Coronary artery (tissue), 2 donors: ENCODE measurements at places on chromosomes 5 and 9.

DNA sequence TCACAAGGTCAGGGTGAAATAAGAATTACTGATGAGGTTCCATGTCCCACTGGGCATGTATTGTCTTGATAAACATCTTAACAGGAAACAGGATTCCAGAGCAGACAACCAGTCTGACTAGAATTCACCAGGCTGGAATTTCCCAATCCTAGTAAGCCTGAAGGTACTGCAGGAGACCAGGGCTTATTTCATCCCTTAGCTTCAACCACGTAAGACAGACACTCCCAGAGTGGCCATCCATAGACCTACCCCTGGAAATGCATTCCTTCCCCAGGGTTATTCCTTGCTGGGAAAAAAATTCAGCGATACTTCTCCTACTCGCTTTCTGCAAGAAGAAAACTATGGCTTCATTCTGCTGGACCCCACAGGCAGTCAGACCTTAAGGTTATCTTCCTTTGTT is 785.4 kb downstream of the NR2F1-AS1 start:
- no peak for DNase-seq

GRCh38 chr5:40401284-40402006 is 278.3 kb upstream of the PTGER4 start:
- no peak for DNase-seq

GRCh38 chr5:138460032-138460693 is 5.1 kb upstream of the EGR1 start:
- DNase-seq = no peak

DNA sequence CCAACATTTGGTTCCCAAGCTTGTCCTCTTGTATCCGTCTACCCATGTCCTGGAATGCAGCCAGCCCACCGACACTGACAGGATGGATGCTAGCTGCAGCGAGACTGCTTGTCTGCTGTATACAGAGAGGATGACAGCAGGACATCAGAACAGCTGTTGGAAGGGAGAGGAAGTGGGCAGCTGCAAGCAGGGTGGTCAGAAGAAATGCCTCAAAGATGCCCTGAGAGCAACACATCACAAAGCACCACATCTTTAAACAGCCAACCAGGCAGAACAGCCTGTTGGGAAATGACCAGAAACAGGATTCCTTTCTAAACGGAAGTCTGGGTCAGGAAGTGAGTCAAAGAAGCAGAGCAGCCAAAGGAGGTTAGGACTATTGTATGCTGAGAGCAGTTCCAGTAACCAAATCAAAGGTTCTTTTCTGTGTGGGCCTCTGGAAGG is 219.1 kb downstream of the NDUFS4 start:
- DNase-seq = no peak

GRCh38 chr9:34349324-34349723 is 20.0 kb downstream of the NUDT2 start:
- no peak for DNase-seq

DNA sequence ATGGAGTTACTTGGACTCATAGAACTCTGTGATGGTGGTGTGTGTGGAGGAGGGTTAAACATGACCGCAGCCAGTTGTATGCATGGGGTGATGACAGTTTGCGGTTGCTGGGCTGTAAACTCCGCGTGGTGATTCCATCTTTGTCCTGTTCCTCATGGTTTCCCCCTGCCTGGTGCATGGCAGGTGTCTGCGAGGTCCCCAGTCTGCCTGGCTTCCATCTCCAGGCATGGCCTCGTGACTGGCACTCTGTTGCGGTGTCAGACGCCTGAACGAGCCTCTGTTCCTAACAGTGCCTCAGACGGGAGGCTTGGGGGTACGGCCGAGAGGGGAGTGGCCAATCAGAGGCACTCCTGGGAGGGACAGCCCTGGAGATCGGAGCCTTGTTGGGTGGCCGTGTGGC is 33.9 kb upstream of the SH3PXD2B start:
- peak; percentile 40 for DNase-seq

- DNase-seq = no peak
Measured at GRCh38 chr5:103745353-103746065, 182.9 kb upstream of the NUDT12 start.

DNA sequence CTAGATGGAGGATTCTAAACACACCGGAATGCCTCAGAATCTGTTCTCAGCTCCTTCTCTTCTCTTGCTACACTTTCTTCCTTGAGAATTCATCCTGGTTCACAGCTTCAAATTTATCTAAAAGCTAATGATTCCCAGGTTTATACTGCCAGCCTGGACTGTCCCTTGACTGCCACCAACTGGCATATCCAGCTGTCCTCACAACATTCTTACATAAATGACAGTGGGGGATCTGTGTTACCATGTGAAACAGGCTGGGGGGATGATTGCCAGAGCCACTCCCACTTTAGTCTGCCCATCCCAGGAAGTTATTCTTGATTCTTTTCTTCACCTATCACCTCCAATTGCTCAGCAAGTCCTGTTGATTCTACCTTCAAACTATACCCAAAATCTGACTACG is 27.2 kb upstream of the ZFR start:
- no peak for DNase-seq

- no peak for DNase-seq
Measured at GRCh38 chr9:79001012-79001411, 570.8 kb upstream of the TLE4 start.

DNA sequence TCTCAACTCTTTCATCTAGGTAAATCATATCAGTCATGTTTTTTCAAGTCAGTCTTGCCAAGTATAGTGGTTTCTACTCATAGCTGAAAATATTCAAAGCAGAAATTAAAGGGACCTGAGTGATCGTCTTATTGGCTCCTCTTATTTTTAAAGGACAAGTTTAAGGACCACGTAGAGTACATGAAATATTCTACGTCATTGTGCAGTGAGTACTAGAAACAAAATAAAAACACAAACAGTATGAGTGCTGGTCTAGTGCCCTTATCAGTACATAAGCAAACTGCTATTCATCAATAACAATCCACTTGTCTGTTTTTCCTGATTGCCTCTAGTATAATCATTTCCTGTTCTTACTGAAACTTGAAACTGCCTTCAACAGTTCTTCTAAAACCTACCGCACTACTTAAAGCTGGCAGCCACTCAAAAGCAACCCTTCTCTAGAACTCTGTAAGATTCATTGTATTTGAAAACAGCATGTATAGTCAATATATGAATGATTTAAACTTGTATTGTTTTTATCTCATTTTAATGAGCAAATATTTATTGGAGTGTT is 853.7 kb downstream of the TAF11L14 start:
- DNase-seq = no peak

DNA sequence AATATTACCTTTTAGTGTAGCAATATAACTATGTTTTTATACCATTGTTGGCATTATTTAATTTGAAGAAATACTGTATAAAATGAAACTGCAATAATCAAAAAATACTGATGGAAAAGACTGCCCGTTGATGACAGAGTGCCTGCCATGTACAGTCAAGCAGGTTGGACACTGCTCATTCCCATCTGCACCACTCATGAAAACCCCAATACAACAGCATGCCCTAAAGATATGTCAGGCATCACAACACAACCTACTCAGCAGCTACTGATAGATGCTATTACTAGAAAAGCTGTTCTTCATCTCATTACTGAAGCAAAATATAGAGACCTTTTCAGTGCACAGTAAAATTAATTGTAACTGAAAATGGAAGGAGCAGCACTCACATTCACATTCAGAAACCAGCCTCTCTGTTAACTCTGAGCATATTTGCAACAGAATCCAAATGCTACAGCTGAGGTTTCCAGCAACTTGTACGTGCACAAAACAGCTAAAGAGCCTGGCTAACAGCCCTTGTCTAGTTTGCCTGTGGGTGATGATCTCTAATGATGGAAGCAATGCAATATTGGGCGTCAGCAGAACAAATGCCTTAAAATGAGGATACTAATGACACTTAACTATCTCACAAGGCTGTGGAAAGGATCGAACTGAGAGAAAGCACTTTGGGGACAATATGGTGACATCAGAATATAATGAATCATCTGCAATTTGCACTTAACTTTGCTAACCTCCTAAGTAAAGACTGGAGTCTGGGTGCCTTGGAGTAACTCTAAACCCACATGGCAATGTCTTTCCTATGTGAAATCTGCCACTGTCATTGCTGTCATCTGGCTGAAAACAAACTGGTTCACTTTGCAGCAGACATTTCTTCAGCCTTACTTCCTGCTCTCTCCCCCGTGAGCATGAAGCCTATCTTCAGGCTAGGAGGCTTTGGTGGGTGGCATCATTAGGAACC is 195.3 kb upstream of the RASEF start:
- DNase-seq = no peak

DNA sequence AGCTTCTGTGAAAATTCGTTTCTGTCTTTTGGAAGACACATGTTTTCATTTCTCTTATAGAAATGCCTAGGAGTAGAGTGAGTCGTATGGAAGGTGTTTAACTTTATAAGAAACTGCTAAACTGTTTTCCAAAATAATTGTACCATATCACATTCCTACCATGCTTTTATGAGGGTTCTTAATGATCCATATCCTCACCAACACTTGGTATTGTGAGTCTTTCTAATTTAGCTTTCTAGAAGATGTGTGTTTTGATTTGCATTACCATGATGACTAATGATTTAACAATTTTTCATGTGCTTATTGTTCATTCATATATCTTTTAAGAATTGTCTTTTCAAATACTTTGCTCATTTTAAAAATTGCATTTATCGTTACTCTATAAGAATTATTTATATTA is 223.6 kb downstream of the COMMD10 start:
- no peak for DNase-seq

DNA sequence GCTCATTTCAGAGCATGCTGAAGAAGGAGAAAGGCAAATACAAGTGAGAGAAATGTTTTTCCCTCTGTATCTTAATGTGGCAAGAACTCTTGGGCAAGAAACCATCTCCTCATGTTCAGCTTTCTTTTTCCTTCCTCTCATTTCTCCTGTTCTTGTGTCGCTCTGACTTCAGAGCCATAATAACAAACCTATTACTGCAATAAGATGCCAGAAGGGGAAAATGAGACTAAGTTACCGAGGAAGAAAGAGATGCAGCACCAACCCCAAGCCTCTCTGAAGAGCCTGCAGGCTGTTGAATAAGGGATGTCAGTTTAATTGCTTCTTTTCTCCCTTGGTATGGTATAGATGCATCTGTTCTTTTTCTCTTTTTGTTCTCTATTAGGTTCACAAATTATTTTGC is 170.1 kb upstream of the GLRA1 start:
- DNase-seq = no peak

DNA sequence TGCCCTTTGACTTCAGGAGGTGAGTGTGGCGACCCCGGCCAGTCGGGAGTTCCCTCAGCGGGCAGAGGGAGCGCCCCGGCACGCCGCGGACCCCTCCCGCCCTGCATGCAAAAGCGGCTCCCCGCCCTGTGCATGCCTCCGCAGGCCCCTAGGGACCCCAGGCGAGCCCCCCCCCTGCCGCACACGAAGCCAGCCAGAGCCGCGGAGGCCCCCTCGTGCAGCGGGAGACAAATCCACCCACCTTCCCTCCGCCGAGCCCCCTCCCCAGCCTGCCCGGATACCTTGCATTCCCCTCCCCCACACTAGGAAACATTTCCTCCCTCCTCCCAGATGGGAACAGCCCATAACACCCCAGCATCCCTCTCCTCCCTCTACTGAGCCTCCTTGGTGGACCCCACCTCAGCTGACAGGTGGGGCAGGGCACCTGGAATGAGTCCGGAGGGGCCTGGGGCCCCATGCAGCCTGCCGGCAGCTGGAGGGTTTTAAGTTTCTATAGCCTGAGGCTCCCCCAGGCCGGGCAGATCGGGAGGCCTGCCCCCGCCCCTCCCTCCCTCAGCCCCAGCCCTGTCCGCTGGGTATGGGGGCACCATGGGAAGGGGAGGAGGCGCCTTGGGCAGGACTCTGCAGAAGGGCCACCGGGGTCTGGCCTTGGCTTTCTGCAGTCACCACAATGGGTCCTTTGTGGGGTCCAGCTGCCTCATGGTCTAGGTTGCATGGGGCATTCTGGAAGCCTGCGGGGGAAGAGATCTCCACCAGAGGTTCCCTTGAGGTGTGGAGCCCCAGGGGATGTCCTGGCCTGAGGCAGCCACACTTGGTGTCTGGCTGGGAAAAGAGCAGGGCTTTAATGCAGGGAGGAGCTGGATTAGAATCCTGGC is 601 bp downstream of the ERGIC1 start:
- peak; percentile 78 for DNase-seq

GRCh38 chr9:18746631-18747030 is 272.7 kb downstream of the ADAMTSL1 start:
- no peak for DNase-seq

- no peak for DNase-seq
Measured at GRCh38 chr5:10235350-10235749, 14.3 kb downstream of the ATPSCKMT start.

DNA sequence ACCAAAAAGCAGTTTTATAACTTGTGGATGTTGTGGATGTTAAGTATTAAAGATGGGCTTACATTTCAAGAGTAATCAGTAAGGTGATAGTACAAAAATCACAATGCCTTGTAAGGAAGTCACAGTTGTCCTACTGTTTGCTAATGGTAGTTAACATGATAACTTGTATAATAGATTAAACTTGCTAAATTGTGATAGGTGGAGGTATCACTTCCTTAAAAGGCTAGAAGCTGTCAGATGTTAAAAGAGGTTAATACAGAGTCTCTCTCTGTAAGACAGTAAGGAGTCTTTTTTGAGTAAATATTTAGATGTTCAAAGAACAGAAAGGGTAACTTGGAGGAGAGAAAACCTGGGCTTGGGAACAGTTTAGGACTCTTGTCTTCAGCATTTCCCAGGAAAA is 14.2 kb upstream of the MACIR start:
- no peak for DNase-seq

DNA sequence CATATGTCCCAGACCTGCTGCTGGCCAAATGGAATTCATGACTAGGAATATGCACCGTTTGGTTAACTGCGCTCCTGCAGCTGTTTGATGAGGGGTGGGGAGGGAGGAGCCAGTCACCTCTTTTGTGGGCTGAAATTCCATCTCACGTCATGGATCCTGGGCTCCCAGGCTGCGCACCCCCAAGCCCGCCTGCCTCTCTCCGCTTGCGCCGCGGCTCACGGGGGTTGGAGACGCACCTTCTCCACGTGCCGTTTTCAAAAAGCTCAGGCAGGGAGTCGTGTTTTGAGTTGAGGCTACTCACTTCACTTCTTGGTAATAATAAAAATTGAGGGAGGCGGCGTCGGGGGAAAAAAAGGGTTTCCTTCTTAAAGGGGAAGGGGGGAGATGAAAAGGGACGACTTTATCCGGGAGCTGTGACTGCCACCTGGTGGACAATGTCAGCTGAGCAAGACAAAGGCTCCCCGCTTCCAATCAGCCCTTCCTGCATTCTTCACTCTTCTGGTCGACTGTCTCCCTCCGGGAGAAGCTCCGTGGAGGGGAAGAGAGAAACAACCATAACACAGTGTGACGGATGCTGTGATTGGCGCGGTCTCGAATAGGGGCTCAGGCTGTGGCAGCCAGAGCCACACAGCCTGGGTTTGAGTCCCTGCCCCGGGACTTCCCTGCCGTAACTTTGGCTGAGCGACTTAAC is 15.9 kb upstream of the C5orf47 start:
- DNase-seq = peak; percentile 86

GRCh38 chr5:151600069-151600665 is 9.0 kb upstream of the FAT2 start:
- no peak for DNase-seq
